ENCODE measurements at places on chromosomes 2 and 18. TPM values are rescaled to one million over a fixed set of nuclear protein-coding genes. Genes with fewer than 3 reads are reported as not detected.

The C2orf72 gene
- total RNA-seq: not detected

The CCDC138 gene
- total RNA-seq: 6.2 TPM

The SP9 gene
- total RNA-seq: not detected

The TACR1 gene
- total RNA-seq: not detected

The MEIS1 gene
- total RNA-seq: 3.4 TPM

The PLEKHA3 gene
- total RNA-seq: 28.9 TPM

The CTDSP1 gene
- 195 TPM for total RNA-seq

The TMEM163 gene
- total RNA-seq: 0.19 TPM
